DND-41 (cell line): ENCODE measurements at places on chromosomes 11 and 22.

DNA sequence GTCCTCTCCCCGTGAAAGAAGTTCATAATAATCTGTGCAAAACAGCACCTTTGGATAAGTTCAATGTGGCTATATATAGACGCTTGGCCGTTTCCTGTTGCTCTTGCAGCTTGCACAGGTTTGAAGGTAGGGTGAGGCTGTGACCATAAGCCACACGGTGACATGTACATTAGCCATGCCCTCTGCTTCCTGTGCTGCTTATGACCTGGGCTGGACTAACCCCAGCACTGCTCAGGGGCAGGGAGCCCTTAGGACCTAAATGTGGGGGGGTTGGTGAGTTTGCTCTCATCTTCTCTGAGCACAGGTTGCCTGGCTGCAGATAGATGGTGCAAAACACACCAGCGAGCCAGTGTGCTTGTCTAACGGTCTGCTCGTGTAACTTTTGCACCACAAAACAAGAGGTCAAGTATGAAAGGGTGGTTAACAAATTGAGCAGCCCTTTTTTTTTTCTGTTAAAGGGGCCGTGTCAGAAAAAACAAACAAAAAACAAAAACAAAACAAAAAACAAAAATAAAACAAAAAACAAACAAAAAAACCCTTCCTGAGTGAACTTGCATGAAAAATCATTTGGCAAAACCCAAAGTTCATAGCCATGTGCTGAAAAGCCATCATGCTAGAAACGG lies 37.3 kb downstream of the FLI1 start:
- peaks cover 22% of the 10 kb centered on the region for H3K36me3 ChIP-seq
- no peaks in the 10 kb centered on the region for H3K27me3 ChIP-seq
- no peak for DNase-seq
- H3K4me3 ChIP-seq, result no peak overlapping the region
- H3K27ac ChIP-seq, result 0 out of 2 replicates have a peak overlapping the region, but pooled peaks have one; percentile 7
- peaks cover 79% of the 10 kb centered on the region for H3K4me1 ChIP-seq

- H3K4me1 ChIP-seq, result peaks cover 29% of the 10 kb centered on the region
- H3K27ac ChIP-seq, result peak overlapping the region; percentile 99
- peak; percentile 84 for DNase-seq
- no peaks in the 10 kb centered on the region for H3K36me3 ChIP-seq
These were observed 22.8 kb downstream of the ARRB1 start for GRCh38 chr11:75328426-75329277.

GRCh38 chr11:119907122-119907851 lies 178.3 kb upstream of the NECTIN1 start:
- no peak for DNase-seq
- H3K36me3 ChIP-seq, result no peaks in the 10 kb centered on the region
- no peaks in the 10 kb centered on the region for H3K4me1 ChIP-seq
- peaks cover 16% of the 10 kb centered on the region for H3K27me3 ChIP-seq
- H3K4me3 ChIP-seq, result no peak overlapping the region
- H3K27ac ChIP-seq, result no peak overlapping the region

GRCh38 chr11:133171374-133171773 lies 360.9 kb downstream of the OPCML start:
- no peaks in the 10 kb centered on the region for H3K36me3 ChIP-seq
- H3K4me3 ChIP-seq, result no peak overlapping the region
- H3K27me3 ChIP-seq, result no peaks in the 10 kb centered on the region
- no peaks in the 10 kb centered on the region for H3K4me1 ChIP-seq
- H3K27ac ChIP-seq, result no peak overlapping the region
- DNase-seq, result no peak

- no peak overlapping the region for H3K27ac ChIP-seq
- no peaks in the 10 kb centered on the region for H3K4me1 ChIP-seq
- no peak for DNase-seq
- H3K4me3 ChIP-seq, result no peak overlapping the region
These were observed 525.8 kb upstream of the TENM4 start for GRCh38 chr11:79966592-79966991.

DNA sequence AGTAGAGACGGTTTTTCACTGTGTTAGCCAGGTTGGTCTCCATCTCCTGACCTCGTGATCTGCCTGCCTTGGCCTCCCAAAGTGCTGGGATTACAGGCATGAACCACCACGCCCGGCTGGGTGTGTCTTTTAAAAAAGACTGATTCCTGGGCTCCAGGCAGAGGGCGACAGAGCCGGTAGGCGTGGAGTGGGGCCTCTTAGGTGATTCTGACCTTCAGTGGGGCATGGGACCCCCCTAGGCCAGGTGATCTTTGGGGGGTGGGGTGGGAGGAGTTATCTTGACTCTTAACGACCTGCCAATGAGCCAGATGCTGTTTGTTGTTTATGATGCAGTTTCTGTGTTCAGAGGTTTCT lies 12.9 kb upstream of the SORL1-AS1 start:
- H3K27ac ChIP-seq, result no peak overlapping the region
- H3K4me3 ChIP-seq, result no peak overlapping the region
- no peaks in the 10 kb centered on the region for H3K27me3 ChIP-seq
- no peak for DNase-seq
- peaks cover 14% of the 10 kb centered on the region for H3K36me3 ChIP-seq
- H3K4me1 ChIP-seq, result peaks cover 17% of the 10 kb centered on the region
